Hematopoietic multipotent progenitor cell treated with erythropoietin and hydrocortisone succinate and interleukin-3 and kit ligand, for 15 days (in vitro differentiated cells): ENCODE measurements at places on chromosomes 6 and 20.

DNA sequence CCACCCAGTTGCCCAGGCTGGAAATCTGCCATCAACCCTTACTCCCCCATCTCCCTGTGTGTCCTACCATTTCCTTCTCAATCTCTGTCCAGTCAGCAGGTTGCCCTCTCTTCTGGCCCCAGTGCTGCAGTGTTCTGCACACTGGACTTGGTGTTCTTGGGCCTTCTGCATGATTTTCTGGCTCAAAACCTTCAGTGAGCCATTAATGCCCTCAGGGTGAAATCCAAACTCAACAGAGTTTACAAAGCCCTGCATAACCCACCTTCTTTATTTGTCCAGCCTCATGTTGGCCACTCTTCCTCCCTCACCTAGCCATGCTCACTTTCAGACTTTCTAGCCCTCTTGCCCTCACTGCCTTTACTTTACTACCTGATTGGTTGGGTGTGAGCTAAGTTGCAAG, 5.0 kb upstream of the GSTA3 start:
- no peak for DNase-seq

DNA sequence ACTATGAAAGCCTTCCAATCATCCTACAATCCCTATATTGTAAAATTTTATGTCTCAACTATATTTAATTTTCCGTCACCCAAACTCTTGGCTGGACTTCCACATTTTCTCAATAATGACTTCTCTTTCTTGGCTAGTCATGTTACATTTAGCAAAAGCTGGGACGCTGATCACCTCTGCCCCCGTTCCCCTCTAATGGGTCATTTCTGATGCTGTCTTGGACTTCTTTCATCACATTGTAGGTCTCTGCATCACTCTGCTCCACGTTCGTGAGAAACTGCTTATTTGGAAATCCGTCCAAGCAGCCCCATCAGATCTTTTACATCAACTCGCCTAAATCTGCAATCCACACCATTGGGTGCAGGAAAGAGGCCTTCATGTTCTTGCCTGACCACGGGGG, 203.8 kb downstream of the MYLK4 start:
- no peak for DNase-seq

- no peak for DNase-seq
Measured at GRCh38 chr6:57108691-57109090, 18.7 kb downstream of the ZNF451 start.

GRCh38 chr6:15365273-15365687, 119.4 kb downstream of the JARID2 start:
- DNase-seq, result peak; percentile 82

- DNase-seq, result no peak
Measured at GRCh38 chr6:156657296-156657695, 119.9 kb upstream of the ARID1B start.

- no peak for DNase-seq
Measured at GRCh38 chr6:103215847-103216246, 1643.9 kb downstream of the HACE1 start.

GRCh38 chr6:20921578-20921977, 387.3 kb downstream of the CDKAL1 start:
- DNase-seq, result no peak

DNA sequence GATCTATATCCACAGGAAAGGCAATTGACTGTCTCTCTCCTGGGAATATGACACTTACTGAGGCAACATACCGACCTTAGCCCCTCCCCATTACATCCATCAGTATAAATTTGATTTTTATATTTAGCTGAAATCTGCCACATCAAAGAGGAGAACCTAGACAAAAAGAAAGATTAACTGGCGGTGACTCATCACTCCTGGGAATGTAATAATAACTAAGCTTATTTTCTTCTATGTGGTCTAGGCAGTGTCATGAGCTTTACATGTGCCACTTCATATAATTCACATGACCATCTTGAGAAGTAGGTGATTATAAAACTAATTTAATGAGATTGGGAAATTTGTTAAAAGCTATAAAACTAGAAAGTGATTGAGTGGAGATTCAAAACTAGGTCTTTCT, 520.0 kb upstream of the HS3ST5 start:
- no peak for DNase-seq

DNA sequence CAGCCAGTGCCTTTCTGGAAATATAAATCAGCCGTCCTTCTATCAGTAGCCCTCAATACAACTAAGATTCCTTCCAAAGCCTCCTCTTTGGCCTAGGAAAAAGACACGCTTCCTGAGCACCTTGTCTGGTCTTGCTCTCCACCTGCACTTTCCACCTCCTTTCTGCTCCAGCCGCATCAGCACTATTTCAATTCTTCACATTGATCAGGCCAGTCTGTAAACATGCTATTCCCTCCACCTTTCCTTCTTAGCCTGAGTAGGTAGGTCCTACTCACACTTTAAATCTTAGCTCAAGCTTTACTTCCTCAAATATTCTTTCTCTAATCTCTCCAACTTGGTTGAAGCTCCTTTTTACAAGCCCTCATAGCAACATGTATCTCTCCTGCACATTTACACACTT, 11.4 kb downstream of the RANBP9 start:
- DNase-seq, result no peak

DNA sequence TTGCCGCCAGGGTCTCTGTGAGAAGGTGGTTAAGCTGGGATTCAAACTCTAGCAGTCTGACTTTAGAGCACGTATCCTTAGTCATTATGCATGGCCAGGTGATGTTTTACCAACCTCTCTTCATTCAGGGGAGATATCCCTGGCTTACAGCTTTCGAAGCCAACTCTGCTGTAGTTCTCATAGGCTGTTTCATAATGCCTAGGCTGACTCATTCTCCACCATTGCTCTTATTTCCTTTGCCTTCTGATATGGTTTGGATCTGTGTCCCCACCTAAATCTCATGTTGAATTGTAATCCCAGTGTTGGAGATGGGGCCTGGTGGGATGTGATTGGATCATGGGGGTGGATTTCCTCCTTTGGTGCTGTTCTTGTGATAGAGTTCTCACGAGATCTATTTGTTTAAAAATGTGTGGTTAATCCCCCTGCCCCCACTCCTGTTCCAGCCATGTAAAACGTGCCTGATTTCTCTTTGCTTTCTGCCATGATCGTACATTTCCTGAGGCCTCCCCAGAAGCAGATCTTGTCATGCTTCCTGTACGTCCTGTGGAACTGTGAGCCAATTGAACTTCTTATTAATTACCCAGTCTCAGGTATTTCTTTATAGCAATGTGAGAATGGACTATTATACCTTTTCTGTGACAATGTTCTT, 94.6 kb upstream of the MAN1A1 start:
- DNase-seq, result no peak

GRCh38 chr6:45714741-45715507, 300.7 kb downstream of the CLIC5 start:
- no peak for DNase-seq

DNA sequence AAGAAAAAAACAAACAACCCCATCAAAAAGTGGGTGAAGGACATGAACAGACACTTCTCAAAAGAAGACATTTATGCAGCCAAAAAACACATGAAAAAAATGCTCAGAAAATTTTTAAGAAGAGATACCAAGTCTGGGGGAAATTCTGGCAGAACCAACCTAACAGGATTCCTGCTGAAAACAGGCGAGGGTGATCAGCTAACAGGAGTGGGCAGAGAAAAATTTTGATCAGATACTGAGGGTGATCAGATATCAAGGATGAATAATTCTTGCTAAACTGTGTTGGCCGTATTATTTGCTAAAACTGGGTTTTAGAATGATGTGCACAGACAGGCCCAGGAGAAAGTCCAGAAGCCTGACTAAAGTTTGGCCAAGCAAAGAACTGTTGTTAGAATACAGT, 557.3 kb downstream of the CD109 start:
- DNase-seq, result no peak

DNA sequence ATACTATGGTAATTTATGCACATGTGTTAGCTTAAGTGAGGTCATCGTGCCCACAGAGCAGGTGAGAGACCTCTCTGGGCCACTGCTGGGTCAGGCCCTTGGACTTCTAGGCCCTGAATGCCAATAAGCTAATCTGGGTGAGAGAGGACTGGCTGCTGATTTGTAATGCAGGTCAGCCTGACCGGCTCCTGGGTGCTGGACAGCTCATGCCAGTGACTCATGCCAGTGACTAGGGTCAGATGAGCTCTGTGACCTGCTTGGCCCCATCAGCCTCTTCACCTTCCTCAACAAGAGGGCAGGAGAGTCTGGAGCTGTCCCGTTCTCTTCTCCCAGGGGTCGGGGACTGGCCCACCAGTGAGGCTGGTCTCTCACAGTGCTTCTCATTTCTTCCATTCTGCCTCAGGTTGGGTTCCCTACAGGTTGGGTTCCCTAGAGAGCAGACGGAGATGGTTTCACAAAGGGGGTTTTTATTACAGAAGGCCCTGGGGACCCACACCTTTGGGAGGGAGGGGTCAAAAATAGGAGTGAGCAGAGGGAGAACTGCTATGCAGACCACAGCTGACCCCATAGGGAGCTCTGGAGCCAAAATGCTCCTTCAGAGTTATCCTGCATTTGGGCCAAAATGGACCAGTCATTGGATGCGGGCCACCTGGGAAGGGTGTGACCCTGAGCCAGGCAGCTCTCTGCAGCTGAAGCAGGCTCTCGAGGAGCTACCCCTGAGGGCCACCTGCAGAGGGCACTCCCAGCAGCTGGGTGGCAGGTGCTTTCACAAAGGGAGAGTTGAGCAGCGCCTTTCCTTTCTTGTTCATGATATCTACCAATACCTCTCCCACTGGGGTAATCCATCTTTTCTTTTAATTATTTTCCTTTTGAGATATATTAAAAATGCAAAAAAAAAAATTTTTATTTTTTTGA, 2.2 kb upstream of the OXT start:
- no peak for DNase-seq
